ENCODE measurements at places on chromosomes 3 and 15. TPM values are rescaled to one million over a fixed set of nuclear protein-coding genes. Genes with fewer than 3 reads are reported as not detected.

DNA sequence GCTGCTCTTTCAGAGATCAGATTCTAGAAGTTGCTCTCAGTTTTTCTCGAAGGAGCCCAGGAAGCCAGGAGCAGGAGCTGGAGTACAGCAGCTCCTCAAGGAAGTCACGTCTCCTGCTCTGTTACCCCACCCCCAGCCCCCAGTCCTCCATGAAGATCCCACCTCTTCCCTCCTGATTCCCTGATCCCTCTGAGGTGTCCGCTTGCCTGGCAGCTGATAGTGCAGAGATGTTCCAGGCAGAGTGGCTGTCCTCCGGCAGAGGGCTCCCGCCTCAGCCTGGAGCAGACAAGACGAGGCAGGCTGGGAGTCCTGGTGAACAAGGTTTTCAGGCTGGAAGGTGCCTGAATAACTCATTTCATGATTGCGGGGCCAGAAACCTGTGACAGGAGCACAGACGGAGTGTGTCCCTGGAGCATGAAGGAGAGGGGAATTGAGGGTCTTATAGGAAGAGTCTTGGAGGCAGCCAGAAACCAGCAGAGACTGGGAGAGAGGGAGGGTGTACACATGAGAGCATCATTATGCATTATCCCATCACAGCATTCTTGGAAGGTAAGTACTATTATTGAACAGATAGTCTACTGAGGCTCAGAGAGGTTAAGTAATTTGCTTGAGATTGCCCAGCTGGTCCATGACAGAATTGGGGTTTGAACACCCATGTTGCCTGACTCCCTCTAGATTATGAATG is 1.2 kb downstream of the HRH1 start:
- DNase-seq = peak; percentile 45

- no peak for DNase-seq
Observed at GRCh38 chr3:195172039-195172684, 98.8 kb downstream of the XXYLT1 start.

GRCh38 chr3:135905058-135905724 is 60.3 kb upstream of the PPP2R3A start:
- no peak for DNase-seq

- no peak for DNase-seq
Observed at GRCh38 chr15:78880242-78880533, 7.5 kb downstream of the MORF4L1 start.

- no peak for DNase-seq
Observed at GRCh38 chr3:187567661-187568121, 102.5 kb downstream of the SST start.

DNA sequence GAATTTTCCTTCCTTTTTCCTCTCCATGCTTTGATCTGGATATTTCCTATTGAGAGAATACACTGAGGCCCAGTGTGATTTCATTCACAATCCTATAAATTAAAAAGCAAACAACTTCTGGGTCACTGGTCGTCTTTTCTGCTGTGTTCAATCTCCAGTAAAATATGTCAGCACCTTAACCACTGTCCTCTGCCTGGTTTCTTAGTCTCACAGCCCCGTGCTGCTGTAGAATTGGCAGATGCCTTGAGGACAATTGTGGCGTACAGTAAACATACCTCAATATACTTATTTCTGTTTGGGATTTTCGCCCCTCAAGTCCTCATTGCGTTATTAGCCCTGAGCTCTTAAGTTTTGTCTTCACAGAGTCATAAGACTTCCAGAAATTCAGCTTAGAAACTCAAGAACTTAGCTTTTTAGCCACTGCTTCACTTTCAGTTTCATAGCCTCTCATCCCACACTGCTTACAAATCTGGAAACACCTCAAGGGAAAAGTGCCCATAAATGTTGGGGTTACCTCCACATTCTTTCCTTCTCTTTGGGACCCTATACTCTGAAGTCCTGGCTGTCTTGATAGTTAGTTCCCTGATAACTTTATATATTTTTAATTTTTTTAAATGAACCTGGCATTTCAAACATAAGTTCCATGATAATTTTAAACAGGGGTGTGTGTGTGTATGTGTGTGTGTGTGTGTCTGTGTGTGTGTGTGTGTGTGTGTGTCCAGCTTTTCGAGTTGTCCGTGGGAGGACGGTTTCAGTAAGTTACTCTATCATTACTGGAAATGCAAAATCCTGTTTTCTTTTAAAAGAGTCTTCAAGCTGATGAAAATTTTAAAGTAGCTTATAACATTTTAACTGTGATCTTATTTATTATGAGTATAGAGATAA is 238.4 kb upstream of the CTDSPL start:
- DNase-seq = no peak

- no peak for DNase-seq
Observed at GRCh38 chr3:72829701-72830100, 18.5 kb downstream of the SHQ1 start.

DNA sequence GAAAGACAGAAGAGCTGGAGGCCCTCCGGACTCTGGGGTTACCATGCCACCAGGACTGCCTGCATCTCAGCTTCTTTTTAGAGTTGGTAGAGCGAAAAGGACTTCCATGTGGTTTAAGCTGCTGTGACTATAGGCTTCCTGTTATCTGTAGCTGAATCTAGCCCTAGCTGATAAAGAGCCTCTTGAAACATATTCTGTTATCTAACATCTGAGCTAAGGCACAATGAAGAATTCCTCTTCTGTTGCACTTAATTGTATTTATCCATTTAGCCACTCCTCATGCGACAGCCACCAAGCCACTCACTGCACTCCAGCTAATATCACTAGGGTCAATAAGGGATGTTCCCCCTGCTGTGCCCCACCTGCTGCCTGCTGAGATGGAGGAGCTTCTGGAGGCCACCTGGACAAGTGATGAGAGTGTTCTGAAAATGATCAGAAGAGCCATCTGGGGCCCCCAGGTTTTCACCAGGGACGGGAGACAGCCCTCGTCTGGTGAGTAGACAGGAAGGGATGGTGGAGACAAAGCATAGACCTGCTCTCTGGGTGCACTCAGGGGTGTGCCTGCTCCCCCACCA is 94.6 kb upstream of the PLXNA1 start:
- DNase-seq = no peak

- DNase-seq = no peak
Observed at GRCh38 chr3:81995329-81995728, 233.9 kb upstream of the GBE1 start.

GRCh38 chr15:88616240-88616639 is 4.9 kb upstream of the AEN start:
- no peak for DNase-seq

DNA sequence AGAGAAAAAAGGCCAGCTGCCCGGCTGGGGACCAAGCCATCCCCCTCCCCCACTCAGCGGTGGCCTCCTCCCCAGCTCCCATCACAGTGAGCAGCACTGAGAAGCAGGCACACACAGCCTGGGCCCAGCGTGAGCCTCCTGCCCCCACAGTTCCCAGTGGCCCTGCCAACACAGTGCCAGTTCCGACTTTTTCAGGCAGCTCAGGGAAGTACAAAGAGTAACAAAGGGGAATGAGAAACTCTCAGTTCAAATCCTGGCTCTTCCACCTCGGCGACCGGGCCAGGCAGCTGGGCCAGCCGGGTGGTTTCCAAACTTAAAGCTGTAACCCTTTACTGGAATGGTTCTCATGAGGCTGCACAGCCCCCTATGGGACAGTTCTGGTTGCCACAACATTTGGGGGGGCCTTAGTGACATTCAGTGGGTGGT is 18.5 kb downstream of the TNK2 start:
- DNase-seq = no peak

GRCh38 chr3:119025171-119025795 is 9.4 kb downstream of the IGSF11 start:
- no peak for DNase-seq

DNA sequence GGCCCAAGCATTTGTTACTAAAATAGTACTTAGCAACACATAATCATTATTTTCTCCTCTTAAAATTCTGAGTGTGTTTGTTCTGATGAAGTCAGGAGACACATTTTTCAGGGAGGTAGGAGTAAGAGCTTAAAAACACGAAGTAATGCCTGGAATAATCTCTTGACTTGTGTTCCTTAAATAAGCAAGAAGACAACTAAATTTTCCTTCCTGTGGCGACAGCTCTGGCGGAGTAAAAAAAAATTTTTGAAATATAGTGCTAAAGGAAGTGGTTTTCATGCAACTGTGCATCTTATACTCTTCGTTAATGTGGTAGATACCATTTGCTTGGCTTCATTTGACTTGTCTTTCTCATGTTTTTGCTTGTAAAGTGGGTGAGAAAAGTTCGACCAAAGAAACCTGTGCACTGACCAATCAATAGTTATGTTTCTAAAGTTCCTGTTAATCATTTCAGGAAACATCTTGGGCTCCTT is 11.1 kb upstream of the MBNL1 start:
- DNase-seq = no peak

GRCh38 chr3:47766186-47766585 is 15.5 kb downstream of the SMARCC1 start:
- no peak for DNase-seq

DNA sequence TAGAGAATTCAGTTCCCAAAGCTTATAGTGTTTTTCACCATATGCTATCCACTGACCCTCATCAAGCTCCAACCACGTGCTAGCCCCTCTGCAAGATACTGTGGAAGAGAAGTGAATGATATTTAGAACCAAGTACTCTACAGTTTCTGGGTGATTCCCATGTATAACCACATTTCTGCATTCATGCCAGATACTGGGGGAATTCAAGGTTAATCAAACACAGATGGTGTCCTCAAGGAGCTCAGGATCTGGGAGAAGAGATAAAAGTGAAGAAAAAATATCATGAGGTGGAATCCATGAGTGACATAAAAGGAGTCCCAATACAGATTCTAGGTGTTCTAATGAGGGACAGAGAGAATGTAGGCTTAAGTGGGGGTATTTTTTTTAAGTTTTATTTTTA is 195.8 kb downstream of the FHIT start:
- DNase-seq = no peak

DNA sequence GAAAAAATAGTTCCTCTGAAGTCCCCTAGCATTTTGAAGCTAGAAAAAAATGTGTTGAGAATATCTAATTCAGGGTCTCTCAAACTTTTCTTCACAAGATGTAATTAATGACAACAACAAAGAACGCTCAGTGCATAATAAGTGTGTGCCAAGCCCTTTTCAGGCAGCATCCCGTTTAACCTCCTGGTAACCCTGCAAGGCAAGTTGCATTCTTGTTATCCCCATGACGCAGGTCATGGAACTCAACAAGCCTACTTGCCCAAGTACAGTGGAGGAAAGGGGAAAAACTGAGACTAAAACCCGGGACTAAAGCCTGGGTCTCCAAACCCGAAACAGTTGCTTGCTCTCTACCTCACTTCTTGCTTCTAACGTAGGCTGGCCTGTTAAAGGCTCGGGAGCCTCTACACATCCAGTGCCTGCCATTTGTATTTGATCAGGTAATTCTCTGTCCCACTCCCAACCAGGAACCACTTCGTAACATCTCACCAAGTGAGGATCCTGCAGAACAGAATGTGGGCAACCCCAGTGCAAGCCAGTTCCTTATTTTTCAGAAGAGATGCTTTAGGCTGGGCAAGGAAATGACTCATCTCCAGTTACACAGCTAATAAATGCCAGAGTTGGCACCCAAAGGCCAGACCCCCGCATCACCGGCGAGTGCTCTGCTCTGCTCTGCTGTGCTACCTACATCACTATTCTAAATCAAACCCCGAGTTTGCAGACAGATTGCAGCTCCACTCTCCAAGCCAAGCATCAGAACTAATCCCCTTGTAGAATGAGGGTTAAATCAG is 28.3 kb downstream of the LMCD1 start:
- DNase-seq = no peak

DNA sequence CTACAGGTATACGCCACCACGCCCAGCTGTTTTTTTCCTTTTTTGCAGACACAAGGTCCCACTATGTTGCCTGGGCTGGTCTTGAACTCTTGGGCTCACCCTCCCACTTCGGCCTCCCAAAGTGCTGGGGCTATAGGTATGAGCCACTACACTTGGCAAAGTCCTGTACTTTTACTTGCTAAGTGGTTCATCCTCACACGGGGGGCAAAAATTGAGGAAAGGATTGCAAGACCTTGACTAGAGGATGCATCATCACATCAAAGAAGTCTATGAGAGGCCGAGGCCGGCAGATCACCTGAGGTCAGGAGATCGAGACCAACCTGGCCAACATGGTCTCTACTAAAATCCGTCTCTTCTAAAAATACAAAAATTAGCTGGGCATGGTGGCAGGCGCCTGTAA is 116.5 kb upstream of the FAM174B start:
- no peak for DNase-seq

GRCh38 chr15:88267720-88268119 is 11.2 kb upstream of the NTRK3 start:
- no peak for DNase-seq

- no peak for DNase-seq
Observed at GRCh38 chr15:94168250-94168649, 63.1 kb upstream of the MCTP2 start.

The ROPN1B gene
- 2.0 TPM for total RNA-seq

The NOX5 gene
- under 0.01 TPM for total RNA-seq

The GRIP2 gene
- total RNA-seq = 8.2 TPM

The LTF gene
- total RNA-seq = 0.41 TPM

The SEMA5B gene
- total RNA-seq = 9.0 TPM

The KLHL6 gene
- total RNA-seq = 0.41 TPM
